ENCODE measurements at places on chromosomes 13 and 19.

GRCh38 chr19:18273561-18274218 lies 562 bp downstream of the IQCN start:
- DNase-seq: no peak

GRCh38 chr19:12859546-12859945 lies 21.2 kb downstream of the MAST1 start:
- DNase-seq: no peak

DNA sequence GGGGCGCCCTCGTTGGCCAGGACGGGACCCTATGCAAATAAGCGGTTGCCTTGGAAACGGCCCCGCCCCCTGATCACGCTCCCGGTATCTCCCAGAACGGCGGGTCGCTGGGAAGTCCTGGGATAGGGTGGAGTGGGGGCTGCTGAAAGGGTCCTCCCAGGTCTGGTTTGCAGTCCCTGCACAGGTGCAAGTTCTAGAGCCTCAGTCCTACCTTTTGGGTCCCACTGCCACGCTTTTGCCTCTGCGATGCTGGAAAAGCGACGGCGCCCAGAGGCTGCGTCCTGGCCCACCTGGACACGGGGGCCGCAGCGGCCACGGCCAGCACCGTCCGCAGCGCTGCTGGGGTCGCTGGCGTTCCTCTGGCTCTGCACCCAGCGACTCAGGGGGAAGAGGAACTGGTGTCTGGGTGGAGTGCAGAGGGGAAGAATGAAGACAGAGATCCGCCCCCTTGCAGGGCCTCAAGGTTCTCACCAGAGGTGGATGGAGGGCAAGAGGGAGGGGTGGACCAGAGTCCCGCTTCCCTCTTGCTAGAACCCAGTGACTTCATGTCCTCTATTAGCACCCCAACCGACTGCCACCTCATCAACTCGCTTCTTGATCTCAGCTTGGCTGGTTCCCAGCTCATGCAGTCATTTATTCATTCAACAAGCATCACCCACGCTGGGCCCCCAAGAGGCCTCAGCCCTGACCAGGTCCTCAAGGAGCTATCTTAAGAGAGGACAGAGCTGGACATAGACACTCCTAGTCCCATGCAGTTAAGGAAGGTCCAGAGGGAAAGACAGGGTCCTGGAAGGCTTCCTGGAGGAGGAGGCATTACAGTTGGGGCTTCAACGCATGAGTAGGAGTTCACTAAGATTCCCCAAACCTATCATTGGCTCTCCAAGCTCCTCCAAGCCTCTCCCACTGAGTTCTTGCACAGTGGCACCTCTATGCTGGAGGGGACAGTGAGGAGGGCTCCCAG lies at the start of gene LRRC25:
Gene LRRC25 (minus strand): TSS at position 381 of the 961 bp plus-strand sequence. CDS start 659 bp downstream, outside the sequence.
- no peak for DNase-seq

DNA sequence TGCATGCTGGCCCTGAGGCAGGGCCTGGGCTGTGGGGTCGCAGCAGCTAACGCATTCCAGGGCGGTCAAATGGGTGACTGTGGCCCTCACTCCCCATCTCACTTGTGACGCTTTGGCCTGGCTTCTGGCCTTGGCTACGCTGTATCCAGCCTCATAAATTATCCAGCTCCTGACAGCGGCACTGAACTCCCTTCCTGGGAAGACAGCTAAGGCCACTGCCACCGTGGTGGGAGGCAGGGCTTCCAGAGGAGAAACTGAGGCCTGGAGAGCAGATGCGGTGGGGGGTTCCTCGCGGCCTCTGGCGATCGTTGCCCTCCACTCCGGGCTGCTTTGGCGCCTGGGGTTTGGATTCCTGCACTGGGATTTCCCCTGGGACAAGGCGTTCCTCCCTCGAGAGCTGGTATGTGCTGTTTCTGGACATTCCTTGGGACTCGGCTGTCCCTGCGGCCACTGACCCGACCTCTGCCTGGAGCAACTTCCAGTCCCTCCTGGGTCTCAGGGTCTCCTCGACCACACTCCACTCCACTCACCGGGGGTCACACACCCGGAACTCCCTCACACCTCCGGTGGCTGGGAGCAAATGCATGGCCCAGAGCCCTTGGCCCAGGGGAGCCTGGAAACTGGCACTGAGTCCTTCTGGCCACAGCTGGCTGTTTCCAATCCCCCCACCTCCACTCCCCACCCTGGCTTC lies 3.4 kb downstream of the TBXA2R start:
- DNase-seq: no peak

DNA sequence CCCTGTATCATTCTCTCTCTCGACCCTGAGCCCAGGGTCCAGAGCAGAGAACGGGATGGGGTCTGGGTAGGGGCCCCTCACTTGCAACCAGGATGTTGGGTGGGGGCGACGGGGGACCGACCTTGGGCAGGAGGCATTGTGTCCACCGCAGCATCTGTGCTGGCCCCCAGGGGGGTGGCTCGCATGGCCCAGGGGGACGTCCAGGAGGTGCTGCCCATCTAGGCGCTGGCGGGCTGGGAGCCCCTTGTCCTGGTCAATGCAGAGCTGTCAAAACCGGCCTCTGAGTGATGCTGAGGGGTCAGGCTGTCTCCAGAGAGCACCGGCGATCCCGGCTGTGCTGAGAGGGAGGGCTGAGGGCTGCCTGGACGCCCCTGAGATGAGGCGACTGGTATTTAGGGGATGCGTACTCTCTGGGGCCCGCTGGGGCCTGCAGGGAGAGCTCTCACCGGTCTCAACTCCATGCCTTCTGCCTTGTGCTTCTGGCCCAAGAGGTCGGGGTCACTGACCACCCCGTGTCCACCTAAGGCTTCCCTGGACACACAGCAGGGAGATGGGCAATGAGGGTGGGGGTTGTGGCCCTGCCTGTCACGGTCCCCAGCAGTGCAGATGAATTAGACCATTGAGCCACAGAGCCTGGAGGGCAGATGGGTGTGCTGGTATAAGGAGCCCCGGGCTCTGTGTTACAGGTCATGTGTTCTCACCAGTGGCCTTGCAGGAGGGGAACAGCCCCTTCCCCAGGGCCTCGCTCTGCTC lies 8.6 kb downstream of the RPS9 start:
- no peak for DNase-seq

DNA sequence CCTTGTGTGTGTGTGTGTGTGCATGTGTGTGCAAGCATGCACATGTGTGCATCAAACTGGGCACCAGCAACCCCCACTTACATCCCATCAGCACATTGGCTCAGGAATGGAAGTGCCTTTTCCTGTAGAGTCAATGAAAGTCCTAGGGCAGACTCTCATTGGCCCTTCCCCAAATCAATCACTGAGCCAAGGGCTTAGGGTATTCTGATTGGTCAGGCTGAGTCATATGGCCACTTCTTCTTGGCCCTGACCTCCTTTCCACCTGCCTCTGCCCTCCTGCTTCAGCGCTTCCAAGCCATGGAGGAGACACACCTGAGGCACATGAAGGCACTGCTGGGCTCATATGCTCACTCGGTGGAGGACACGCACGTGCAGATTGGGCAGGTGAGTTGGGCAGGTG lies 20.9 kb downstream of the FCHO1 start:
- no peak for DNase-seq

GRCh38 chr13:74015137-74015536 lies 119.1 kb downstream of the KLF12 start:
- no peak for DNase-seq

DNA sequence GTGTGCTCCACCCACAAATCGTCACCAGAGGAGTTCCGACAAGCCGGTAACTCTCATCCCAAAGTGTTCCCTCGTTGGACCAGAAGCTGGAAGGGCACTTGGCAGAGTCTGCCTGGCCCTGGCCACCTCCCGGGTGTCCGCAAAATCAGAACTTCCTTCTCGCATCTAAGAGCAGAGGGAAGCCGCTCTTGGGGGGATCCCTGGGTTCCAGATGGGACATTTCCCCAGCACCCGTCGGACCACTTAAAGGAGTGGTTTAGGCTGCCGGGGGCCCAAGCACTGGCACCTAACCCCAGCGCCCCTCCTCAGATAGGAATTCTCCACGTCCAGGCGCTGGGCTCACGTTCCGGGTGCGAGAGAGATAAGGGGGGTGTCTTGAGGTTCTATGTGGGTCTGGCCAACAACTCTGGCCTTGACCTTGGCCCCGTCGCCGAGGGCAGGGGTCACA lies 857 bp upstream of the MAP2K7 start:
- no peak for DNase-seq

DNA sequence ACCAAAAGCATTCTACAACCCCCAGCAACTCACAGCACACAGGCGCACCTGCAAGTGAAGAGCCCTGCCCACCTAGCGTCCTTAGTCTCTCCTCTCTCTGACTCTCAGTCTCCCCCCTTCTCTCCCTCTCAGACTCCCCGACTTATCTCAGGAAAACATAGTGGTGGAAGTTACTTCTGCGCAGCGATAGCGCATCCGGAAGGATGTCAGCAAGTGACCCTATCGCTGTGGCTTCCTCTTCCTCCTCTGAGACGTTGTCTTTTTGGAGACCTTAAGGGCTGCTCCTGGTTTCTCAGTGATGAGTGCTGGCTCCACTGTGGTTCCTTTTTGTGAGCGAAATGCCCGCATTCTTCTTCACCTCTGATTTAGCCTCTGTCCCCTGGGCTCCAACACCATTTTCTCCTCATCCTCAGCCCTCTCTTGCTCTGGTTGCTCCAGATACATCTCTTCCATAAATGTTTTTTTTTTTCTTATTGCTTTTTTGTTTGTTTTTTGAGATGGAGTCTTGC lies 1.4 kb upstream of the YIF1B start:
- no peak for DNase-seq

GRCh38 chr13:113495494-113496210 lies 5.1 kb upstream of the DCUN1D2 start:
- DNase-seq: no peak

- DNase-seq: no peak
Observed at GRCh38 chr13:106633321-106633720, 65.4 kb upstream of the ARGLU1 start.

GRCh38 chr13:60134376-60134775 lies 29.4 kb downstream of the DIAPH3 start:
- no peak for DNase-seq

DNA sequence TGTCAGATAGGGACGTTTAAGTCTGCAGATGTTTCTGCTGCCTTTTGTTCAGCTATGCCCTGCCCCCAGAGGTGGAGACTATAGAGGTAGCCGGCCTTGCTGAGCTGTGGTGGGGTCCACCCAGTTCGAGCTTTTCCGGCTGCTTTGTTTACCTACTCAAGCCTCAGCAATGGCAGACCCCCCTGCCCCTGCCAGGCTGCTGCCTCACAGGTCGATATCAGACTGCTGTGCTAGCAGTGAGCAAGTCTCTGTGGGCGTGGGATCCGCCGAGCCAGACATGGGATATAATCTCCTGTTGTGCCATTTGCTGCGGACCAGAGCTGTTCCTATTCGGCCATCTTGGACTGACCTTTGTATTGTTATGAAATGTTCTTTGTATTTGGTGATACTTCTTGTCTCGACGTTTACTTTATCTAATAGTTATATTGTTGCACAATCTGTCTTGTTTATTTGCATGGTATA lies 46.3 kb downstream of the NBEA start:
- no peak for DNase-seq

- DNase-seq: no peak
Observed at GRCh38 chr13:42258747-42259146, 13.2 kb upstream of the AKAP11 start.

GRCh38 chr13:23159205-23159759 lies 21.5 kb upstream of the SGCG start:
- DNase-seq: no peak

DNA sequence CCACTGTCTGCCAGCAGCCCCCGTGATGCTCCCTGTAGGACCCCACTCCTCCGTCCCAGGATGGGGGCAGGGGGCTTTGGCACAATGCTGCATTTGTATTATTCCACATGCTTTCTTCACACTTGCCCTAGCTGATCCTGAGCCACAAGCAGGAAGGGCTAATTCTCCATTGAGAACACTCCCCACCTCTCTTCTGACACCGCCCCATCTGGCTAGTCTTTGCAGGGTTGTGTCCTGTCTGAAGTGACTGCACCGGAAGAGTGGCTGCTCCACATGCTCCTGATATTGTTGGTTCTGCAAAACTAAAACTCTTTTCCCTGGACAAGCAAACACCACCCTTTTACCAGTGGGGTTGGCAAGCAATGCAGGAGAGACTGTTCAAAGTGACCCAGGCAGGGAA lies 18.0 kb downstream of the ZNF574 start:
- DNase-seq: no peak

DNA sequence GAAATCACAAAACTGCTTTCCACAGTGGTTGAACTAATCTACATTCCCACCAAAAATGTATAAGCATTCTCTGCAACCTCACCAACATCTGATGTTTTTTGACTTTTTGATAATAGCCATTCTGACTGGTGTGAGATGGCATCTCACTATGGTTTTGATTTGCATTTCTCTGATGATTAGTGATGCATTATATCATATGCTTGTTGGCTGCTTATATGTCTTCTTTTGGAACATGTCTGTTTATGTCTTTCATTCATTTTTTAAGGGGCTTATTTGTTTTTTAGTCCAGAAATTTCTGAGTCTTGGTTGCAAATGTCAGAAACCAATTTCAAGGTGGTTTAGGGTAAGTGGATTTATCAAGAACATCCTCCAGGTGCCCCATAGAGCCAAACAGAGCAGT lies 484.8 kb upstream of the TSHZ3 start:
- no peak for DNase-seq

DNA sequence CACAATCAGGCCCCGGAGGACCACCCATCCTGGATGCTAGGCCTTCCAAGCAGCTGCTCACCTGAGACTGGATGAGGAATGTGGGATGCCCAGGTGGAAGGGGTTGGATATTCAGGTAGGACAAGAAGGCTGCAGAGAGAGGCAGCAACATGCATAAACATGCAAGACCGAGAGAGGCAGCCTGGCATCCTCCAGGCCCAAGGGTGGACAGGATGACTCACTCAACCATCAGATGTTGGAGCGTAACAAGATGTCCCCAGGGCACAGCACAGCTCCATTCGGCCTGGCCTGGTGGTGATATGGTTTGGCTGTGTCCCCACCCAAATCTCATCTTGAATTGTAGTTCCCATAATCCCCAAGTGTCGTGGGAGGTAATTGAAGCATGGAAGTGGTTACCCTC lies 10.0 kb upstream of the CABP5 start:
- DNase-seq: no peak

DNA sequence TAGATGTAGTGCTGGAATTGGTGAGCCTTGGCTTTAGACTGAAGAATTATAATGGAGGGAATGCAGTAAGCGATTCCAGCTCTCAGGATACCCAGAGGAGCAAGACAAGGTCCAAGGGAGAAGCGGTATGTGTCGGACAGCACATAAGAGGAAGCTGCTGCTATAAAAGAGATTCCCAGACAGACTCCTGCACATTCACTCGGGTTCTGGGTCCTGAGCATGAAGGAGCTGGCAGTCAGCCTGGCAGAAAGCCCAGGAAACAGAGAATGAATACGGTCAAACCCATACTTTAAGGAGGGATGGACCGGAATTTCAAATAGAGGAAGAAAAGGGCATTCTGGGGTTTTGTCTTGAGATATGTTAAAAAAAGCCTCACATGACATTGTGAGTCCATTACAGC lies 308.3 kb downstream of the DNAJC15 start:
- DNase-seq: no peak
